ENCODE measurements at places on chromosomes 6 and 20.

DNA sequence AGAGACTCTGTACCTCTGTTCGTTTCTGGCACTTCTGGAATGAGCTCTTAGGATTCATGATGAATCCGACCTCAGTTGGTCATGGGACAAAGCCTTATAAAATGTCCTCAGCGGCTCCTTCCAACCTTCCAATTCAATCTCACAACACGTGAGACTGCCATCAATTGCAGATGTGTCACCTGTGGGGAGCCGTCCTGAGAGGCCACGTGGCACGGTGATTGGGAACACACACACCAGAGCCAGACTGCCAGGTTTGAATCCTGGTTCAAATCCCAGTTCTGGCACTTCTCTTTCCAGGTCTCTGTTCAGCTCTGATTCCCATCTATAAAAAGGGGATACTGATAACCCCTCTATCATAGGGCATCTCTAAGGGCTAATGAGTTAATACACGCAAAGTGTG lies 124.5 kb downstream of the ANKRD60 start:
- DNase-seq, result no peak

GRCh38 chr6:39077882-39078594 lies 29.5 kb downstream of the GLP1R start:
- DNase-seq, result peak; percentile 20

GRCh38 chr20:21342656-21343345 lies 39.7 kb downstream of the XRN2 start:
- no peak for DNase-seq

DNA sequence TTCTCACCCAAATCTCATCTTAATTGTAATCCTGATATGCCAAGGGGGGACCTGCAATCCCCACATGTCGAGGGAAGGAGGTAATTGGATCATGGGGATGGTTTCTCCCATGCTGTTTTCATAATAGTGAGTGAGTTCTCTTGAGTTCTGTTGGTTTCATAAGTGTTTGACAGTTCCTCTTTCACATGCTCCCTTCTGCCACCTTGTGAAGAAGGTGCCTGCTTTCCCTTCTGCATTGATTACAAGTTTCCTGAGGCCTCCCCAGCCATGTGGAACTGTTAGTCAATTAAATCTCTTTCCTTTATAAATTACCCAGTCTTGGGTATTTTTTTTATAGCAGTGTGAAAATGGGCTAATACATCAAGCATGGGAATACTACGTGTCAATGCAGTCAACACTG lies 925.0 kb upstream of the MAN1A1 start:
- no peak for DNase-seq

GRCh38 chr6:166955865-166956443 lies 396 bp downstream of the RNASET2 start:
- DNase-seq, result no peak

- DNase-seq, result no peak
These were observed 14.9 kb downstream of the RCAN2 start for GRCh38 chr6:46476301-46476700.

- no peak for DNase-seq
These were observed 62.0 kb upstream of the SIRPA start for GRCh38 chr20:1833216-1833615.

GRCh38 chr20:33933469-33933909 lies 60.2 kb upstream of the RALY start:
- DNase-seq, result peak; percentile 49

DNA sequence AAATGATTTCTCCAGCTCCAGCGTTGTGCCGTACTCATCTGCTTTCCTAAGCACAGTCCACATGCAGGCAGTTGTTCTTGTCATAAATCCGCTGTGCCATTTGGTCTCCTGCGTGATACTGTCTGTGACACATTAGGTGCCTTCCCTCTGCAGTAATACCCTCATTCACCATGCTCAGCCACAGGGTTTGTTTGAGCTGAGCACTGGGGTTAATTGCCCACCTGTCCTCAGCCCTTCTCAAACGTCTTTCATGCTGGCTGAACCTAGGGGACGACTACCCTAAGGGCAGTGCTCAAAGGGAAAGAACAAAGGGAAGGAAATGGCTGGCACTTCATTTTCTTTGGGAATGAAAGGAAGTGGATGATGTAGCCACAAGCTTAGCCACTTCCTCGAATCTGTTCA lies 64.2 kb upstream of the MYLIP start:
- DNase-seq, result no peak

DNA sequence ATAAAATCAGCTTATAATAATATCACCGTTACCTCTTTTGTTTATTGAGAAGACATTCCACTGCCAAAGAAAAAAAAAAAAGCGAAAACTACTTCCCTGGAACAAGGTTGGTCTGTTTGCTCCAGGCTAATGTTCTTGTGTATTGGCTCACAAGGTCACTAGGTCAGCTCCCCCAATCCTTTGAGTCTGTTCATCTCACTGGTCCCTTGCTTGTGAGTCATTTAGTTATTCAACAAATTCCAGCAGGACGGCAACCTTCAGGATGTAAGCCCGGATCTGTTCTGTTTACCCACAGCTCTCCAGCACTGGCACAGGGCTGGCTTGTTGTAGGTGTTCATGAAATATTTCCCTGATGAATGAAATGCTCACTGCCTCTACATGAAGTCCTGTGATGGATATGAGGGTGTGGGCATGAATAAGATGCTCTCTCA lies 3.3 kb downstream of the ARHGAP40 start:
- no peak for DNase-seq

DNA sequence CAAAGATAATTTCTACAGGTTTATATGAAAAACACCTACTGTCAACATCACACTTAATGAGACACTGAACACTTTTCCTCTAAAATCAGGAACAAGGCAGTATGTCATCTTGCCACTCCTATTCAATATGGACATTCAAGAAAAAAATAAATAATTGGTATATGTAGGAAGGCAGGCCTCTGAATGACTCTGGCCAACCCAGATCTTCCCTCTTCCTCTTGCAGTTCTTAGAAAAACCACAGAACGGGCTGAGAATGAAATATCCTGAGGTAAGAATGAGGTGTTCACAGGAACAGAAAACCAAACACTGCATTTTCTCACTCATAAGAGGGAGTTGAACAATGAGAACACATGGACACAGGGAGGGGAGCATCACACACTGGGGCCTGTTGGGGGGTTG lies 1207.2 kb upstream of the CITED2 start:
- DNase-seq, result no peak

DNA sequence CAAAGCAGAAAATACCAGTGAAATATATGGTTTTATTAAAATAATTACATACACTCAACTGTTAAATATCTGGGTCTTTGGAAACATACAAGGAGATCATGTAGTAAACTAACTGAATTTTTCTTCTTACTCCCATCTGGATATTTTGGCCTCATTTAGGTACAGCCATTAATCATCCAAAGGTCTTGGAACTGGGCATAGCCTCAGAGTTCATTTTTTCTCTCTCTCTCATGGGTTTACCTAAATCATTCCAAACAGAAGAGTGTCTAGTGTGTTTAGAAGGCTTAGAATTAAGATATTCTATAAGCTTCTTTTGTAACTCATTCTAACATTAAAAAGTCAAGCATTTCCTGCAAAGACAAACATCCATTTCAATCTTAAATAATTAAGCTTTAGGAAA lies 79.4 kb downstream of the HMGCLL1 start:
- DNase-seq, result no peak

DNA sequence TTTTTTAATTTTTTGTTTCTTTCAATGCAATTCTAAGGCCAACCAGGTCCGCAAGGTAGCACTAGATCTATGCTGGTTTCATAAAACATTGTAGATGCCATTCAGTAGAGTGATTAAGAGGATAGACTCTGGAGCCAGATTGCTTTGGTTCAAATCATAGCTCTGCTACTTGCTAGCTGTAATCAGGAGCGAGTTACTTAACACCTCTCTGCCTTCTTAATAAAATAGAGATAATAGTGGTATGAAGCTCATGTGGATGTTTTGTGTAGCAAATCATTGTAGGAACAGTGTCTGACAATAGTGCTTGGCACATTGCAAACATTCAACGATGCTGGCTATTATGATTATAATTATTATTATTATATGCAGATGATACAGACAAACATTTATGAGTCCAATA lies 164.9 kb downstream of the LAMA2 start:
- no peak for DNase-seq

- DNase-seq, result no peak
These were observed 145.3 kb downstream of the AIG1 start for GRCh38 chr6:143205991-143206390.

Measured in right forelimb (tissue), 1 donor.